CD4-positive, CD25-positive, alpha-beta regulatory T cell (primary cell): ENCODE measurements at places on chromosomes 2 and 18.

DNA sequence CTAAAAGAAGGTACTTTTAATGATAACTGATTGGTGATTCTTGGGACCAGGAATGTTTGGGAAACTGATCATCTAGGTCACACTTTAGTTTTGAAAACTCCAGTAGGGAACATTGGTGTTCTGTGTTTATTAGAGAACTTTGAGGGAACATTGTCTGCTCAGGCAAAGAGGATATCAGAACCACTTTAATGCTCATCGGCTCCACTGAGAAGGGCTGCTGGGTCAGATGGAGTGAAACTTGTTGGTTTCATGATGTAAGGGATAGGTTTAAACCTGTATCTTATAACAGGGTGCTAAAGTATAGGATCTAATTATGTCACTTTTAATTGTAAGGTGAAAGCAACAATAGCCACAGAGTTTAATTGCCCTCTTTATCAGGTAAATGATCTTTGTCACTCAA lies 14.2 kb upstream of the POLI start:
- H3K4me3 ChIP-seq, result no peak overlapping the region
- DNase-seq, result no peak
- H3K27ac ChIP-seq, result no peak overlapping the region
- H3K36me3 ChIP-seq, result no peaks in the 10 kb centered on the region

- no peak for DNase-seq
- H3K36me3 ChIP-seq, result no peaks in the 10 kb centered on the region
- no peak overlapping the region for H3K4me3 ChIP-seq
- H3K27ac ChIP-seq, result no peak overlapping the region
Observed at GRCh38 chr2:170739048-170739447, 23.9 kb downstream of the SP5 start.

- H3K36me3 ChIP-seq, result no peaks in the 10 kb centered on the region
- no peak overlapping the region for H3K27ac ChIP-seq
- H3K27me3 ChIP-seq, result no peaks in the 10 kb centered on the region
- peak; percentile 8 for DNase-seq
- H3K4me3 ChIP-seq, result no peak overlapping the region
- no peaks in the 10 kb centered on the region for H3K4me1 ChIP-seq
Observed at GRCh38 chr2:119106301-119106897, 52.2 kb downstream of the C1QL2 start.

DNA sequence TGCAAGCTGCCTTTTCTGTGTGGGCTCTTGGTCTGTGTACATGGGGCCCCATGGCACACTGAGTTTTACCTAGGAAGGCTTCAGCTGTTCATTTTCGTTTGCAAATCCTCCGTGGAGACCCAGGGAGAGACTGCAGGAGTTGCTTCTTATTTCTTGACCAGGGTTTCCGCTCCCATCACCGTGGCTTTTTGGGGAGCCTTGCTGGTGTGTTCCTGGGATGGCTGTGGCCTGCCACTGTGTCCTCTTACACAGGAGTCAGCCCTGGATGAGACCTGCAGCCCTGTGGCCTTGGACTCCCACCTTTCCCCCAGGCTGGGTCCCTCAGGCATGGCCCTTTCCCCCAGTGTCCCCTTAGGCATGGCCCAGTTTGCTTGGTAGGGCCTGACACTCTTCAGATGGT lies 137.0 kb downstream of the FAM210A start:
- DNase-seq, result no peak
- no peak overlapping the region for H3K4me3 ChIP-seq
- H3K27me3 ChIP-seq, result no peaks in the 10 kb centered on the region
- peaks cover 12% of the 10 kb centered on the region for H3K36me3 ChIP-seq

DNA sequence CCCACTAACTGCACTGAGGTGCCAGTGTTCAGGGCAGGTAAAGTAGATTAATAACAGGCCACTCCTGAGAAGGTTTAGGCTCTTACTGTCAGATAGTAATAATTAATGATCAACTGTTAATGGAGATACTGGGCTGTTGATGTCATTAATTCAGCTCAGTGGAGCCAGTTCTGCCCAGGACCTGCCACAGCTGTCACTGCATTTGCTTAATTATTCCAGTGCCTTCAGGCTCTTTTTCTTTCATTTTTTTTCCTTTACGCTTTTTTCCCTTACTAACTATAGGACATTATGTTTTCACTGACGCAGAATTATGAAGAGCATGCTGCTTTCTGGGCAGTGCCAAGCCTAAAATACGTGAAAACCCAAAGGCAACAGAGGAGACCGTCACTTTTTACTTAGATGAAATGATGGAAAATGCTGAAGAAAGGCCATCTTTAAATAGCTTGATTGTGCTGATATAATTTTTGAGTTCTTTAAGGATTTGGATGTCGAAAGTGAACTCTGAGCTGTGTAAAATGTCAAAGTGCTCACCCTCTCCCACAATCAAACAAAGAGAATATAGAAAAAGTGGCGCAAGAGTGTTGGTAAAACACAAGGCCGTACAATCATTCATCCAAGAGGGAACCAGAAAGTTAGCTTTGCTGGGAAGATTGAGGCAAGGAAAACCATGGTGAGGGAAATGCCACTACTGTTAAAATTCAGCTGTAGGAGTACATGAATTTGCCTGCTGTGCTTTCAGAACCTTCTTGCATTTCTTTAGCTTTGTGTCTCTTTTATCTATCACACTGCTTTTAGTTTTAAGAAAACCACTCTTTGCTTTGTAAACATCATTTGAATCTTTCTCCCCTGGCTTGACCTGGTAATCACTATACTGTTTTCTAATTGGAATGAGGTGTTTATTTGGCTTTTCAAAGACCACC lies 192.0 kb upstream of the ZEB2 start:
- no peak overlapping the region for H3K27ac ChIP-seq
- no peaks in the 10 kb centered on the region for H3K36me3 ChIP-seq
- DNase-seq, result no peak
- H3K27me3 ChIP-seq, result no peaks in the 10 kb centered on the region

GRCh38 chr2:218003981-218004419 lies 1.2 kb upstream of the TNS1 start:
- H3K27ac ChIP-seq, result no peak overlapping the region
- H3K27me3 ChIP-seq, result peaks cover 3% of the 10 kb centered on the region
- H3K4me1 ChIP-seq, result no peaks in the 10 kb centered on the region

DNA sequence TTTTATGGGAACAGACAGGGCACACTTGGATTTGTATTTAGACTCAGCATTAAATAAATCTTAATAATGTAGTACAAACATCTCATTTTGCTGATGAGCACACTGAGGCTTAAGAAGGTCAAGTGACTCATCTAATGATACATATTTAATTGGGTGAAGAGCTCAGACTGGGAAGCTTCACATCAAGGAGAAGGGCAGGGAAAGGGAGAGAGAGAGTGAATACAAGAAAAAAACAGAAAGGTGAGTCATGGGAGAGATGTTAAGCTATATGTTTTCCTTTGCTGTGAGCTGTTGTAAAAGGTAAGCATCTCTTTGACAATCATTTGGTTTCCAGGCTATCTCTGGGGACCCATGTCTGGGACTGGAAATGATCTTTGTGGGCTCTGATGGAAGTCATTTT lies 277.8 kb downstream of the SETBP1 start:
- H3K27ac ChIP-seq, result no peak overlapping the region
- no peak for DNase-seq
- H3K4me3 ChIP-seq, result no peak overlapping the region
- H3K4me1 ChIP-seq, result no peaks in the 10 kb centered on the region

- H3K36me3 ChIP-seq, result no peaks in the 10 kb centered on the region
- no peaks in the 10 kb centered on the region for H3K27me3 ChIP-seq
- no peak overlapping the region for H3K4me3 ChIP-seq
- H3K4me1 ChIP-seq, result peaks cover 14% of the 10 kb centered on the region
Observed at GRCh38 chr18:62200121-62200914, 13.3 kb downstream of the RELCH start.

- no peak overlapping the region for H3K27ac ChIP-seq
- peaks cover 3% of the 10 kb centered on the region for H3K4me1 ChIP-seq
- no peaks in the 10 kb centered on the region for H3K27me3 ChIP-seq
- H3K4me3 ChIP-seq, result no peak overlapping the region
Observed at GRCh38 chr2:48221846-48222516, 308.0 kb upstream of the STON1 start.

DNA sequence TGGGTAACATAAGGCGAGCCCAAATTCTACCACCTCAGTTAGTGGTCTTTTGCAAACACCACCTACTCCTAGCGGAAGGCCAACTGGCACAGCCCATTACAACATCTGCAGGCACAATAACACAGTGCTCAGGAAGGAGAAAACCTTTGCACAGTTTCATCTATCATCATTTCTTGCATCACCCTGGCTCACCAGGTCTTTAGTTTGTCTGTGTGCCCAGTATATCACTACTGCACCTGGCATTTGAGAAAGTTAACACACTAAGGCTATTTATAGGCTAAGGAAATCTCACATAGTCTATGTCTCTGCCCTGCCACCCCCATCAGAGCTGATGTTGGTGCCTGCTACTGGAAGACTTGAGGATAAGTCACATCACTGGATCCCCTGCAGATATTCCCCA lies 484.0 kb downstream of the SATB2 start:
- H3K4me3 ChIP-seq, result no peak overlapping the region
- H3K4me1 ChIP-seq, result no peaks in the 10 kb centered on the region
- no peak overlapping the region for H3K27ac ChIP-seq
- H3K27me3 ChIP-seq, result no peaks in the 10 kb centered on the region
- no peaks in the 10 kb centered on the region for H3K36me3 ChIP-seq
- no peak for DNase-seq

- no peak overlapping the region for H3K27ac ChIP-seq
- no peaks in the 10 kb centered on the region for H3K27me3 ChIP-seq
- H3K36me3 ChIP-seq, result no peaks in the 10 kb centered on the region
- no peak overlapping the region for H3K4me3 ChIP-seq
- H3K4me1 ChIP-seq, result no peaks in the 10 kb centered on the region
Observed at GRCh38 chr2:164068063-164068462, 332.3 kb upstream of the FIGN start.

- no peak overlapping the region for H3K4me3 ChIP-seq
- no peaks in the 10 kb centered on the region for H3K27me3 ChIP-seq
- DNase-seq, result no peak
- H3K4me1 ChIP-seq, result no peaks in the 10 kb centered on the region
Observed at GRCh38 chr2:85813211-85813981, 59.6 kb downstream of the ATOH8 start.

DNA sequence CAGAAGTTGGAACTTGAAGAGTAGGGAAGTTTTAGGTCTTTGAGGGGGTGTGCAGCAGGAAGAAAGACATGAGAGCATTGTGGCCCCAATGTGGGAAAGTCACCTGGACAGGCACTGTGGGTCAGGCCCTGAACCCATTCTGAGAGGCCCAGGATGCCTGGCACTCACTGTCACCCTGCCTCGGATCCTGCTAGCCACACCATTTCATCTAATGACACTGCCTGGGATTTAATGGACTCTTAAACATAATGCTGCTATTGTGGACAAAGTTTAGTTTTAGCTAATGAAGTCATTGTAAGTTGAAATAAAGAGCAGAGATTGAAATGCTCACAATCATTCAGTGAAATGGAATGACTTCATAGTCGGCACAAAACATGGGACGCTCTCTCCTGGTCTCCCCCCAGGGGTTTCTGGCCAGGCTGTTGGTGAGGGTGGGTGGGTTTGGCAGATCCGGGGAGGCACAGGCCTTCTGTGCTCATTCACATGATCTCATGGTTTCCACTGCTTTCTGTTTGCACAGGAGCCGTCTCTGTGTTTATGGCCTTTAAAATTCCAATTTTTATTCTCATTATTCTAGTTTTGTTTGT lies 141.8 kb upstream of the KLHL29 start:
- DNase-seq, result no peak
- H3K4me3 ChIP-seq, result no peak overlapping the region
- no peaks in the 10 kb centered on the region for H3K36me3 ChIP-seq
- H3K27ac ChIP-seq, result no peak overlapping the region
- no peaks in the 10 kb centered on the region for H3K27me3 ChIP-seq

GRCh38 chr2:85709401-85709811 lies 15.2 kb downstream of the GNLY start:
- no peak overlapping the region for H3K27ac ChIP-seq
- no peak overlapping the region for H3K4me3 ChIP-seq
- no peaks in the 10 kb centered on the region for H3K4me1 ChIP-seq
- H3K36me3 ChIP-seq, result no peaks in the 10 kb centered on the region
- H3K27me3 ChIP-seq, result no peaks in the 10 kb centered on the region

- H3K27me3 ChIP-seq, result peaks cover 2% of the 10 kb centered on the region
- H3K36me3 ChIP-seq, result no peaks in the 10 kb centered on the region
- H3K4me1 ChIP-seq, result no peaks in the 10 kb centered on the region
- H3K27ac ChIP-seq, result no peak overlapping the region
Observed at GRCh38 chr2:149161481-149162225, 123.2 kb downstream of the LYPD6B start.

GRCh38 chr2:72669121-72669520 lies 156.7 kb downstream of the EXOC6B start:
- no peaks in the 10 kb centered on the region for H3K27me3 ChIP-seq
- no peaks in the 10 kb centered on the region for H3K36me3 ChIP-seq
- H3K27ac ChIP-seq, result no peak overlapping the region
- no peaks in the 10 kb centered on the region for H3K4me1 ChIP-seq
- no peak for DNase-seq
- no peak overlapping the region for H3K4me3 ChIP-seq

- no peaks in the 10 kb centered on the region for H3K36me3 ChIP-seq
- DNase-seq, result no peak
- H3K27ac ChIP-seq, result no peak overlapping the region
Observed at GRCh38 chr2:42924418-42924886, 132.1 kb upstream of the HAAO start.

- peak overlapping the region; percentile 8 for H3K4me3 ChIP-seq
- no peak for DNase-seq
- no peaks in the 10 kb centered on the region for H3K36me3 ChIP-seq
- no peaks in the 10 kb centered on the region for H3K27me3 ChIP-seq
- peak overlapping the region; percentile 53 for H3K27ac ChIP-seq
Observed at GRCh38 chr18:38576916-38577315, 1011.3 kb upstream of the CELF4 start.

DNA sequence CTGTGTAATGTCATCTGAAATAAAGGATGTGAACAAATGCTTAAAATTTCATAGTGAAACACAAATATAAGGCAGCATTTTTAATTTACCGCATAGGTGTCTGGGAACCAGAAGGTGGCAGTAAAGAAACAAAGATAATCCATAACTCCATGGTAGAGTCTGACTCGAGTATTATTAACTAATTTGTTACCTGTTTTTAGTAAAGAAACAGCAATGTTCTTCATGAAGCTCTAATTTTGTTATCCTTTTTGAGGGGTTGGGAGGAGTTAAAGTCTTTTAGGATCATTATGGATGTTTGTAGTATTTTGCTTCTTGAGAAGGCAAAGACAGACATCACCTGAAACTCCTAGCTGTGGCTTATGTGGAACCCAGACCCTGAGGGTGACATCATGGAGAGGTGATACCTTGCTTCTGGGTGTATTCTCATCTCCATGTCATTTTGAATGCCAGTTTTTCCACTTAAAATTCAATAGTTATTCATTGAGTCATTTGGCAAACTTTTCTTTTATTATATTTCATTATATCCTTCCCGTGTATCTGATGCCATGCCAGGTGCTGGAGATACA lies 286.2 kb upstream of the EPAS1 start:
- H3K27me3 ChIP-seq, result no peaks in the 10 kb centered on the region
- no peak overlapping the region for H3K4me3 ChIP-seq
- H3K27ac ChIP-seq, result no peak overlapping the region
- no peaks in the 10 kb centered on the region for H3K36me3 ChIP-seq
- H3K4me1 ChIP-seq, result no peaks in the 10 kb centered on the region
- peak; percentile 42 for DNase-seq
